ENCODE measurements at places on chromosomes 13 and 19.

- no peak for DNase-seq
These were observed 192.9 kb downstream of the KLF5 start for GRCh38 chr13:73251626-73252265.

GRCh38 chr19:58349590-58349989 is 3.7 kb downstream of the A1BG start:
- DNase-seq = no peak

GRCh38 chr13:112648966-112649690 is 40.7 kb upstream of the ATP11A start:
- DNase-seq = no peak

- no peak for DNase-seq
These were observed 16.3 kb upstream of the TCF3 start for GRCh38 chr19:1668486-1669270.

DNA sequence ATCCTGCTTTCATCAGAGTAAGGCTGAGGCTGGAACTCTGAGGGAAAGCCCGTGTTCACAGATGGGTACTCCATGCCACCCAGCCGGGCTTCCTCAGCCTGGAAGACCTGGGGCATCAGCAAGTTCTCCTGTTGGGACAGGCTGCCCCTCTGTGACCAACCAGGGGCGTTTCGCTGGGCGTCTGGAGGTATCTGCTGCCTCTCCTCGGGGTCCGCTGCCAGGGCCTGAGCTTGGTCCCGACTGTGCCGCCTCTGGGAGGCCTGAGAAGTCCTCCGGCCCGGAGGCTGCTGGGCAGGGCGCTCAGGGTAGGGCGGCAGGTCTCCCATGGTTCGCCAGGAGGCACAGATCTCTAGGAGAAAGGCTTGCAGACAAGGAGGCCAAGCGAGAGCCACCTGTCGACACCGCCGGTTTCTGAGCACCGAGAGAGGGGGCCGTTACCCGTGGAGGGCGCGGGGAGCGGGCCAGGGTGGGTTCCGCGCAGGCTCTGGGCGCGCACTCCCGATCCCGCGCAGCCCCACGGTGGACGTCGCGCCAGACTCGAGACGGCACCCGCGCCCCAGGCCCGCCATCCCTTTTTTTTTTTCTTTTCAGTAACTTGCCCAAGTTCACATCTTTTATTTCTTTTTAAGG is at the start of gene RSPH6A:
Gene RSPH6A, minus strand, starts transcription at position 458 of the 630 bp plus-strand sequence. Its CDS starts 132 bp downstream, at position 326.
- DNase-seq = no peak

DNA sequence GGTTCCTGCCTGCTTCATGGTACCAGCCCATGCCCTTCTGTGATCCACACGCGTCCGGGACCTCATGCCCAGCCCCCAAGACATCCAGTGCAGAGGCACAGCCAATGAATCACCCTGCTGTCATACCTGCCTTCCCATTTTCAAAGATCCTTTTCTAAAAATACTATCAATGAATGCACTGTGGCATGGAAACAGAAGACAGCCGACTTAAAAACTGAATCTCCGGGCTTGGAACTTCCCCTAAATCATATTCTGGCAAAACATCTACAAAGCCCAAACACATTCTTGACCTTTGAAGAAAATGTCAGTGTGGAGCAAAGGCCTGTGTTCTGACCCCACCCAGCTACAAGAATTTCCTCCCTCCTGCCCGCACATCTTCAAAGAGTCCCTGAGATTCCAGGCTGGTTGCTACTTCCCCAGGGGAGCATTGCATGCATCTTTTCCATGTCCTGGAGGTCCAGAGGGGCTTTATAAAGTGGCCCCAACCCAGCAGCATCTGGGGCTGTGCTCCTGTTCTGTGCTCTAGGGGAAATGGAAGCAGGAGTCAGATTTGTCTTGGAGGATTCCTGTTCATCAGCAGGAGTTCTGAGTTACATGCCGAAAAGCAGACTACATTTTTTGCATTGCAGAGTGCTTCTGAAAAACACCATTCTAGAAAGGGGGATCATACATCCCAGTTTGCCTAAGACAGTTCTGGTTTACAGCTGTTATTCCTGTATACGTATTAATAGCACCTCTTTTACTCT is 135.2 kb downstream of the USP12 start:
- DNase-seq = no peak

- no peak for DNase-seq
These were observed 362.4 kb downstream of the ENOX1 start for GRCh38 chr13:43424412-43424811.

DNA sequence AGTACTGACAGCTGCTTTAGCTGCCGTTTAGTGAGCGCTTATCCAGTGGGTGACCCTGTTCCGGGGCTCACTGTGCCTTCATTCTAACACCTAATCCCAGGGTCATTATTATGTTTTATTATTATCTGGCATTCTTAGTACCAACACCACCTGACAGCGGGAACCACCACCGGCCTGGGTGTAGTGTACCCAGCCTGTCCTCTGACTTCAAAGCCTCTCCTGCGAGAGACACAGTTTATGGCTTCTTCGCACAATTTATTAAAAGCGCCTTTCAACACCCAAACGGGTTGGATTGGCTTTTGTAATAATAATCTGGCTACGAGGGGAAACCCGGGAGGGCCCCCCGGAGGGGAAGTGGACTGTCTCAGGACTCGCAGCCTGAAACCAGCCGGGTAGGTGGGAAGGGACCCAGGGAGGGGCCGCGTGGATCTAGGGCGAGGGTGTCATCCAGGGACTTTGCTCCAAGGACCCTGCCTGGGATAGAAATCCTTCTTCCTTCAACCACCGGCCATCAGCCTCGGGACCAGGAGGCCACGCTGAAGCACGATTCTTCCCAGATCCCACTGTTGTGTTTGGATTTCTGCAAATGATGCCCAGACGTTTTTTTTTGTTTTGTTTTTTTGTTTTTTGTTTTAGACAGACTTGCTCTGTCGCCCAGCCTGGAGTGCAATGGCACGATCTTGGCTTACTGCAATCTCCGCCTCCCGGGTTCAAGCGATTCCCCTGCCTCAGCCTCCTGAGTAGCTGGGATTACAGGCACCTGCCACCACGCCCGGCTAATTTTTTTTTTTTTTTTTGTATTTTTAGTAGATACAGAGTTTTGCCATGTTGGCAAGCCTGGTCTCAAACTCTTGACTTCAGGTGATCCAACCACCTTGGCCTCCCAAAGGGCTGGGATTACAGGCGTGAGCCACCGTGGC is 1.6 kb upstream of the ZBTB7A start:
- no peak for DNase-seq

DNA sequence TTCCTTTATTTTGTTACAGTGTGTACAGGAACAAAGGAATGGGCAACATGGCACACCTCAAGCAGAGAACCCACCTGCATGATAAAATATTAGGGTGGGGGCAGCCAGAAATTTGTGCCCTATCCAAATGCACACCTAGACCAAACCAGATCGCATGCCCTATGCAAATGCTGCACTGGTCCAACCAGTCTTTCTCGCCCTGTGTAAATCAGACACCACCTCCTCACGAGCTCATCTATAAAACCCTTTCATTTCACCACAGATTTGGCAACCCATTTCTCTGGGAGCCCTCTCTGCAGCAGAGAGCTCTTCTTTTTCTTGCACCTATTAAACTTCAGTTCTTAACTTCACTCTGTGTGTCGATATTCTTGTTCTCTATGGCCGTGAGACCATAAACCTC is 1559.2 kb downstream of the SLITRK1 start:
- DNase-seq = no peak

DNA sequence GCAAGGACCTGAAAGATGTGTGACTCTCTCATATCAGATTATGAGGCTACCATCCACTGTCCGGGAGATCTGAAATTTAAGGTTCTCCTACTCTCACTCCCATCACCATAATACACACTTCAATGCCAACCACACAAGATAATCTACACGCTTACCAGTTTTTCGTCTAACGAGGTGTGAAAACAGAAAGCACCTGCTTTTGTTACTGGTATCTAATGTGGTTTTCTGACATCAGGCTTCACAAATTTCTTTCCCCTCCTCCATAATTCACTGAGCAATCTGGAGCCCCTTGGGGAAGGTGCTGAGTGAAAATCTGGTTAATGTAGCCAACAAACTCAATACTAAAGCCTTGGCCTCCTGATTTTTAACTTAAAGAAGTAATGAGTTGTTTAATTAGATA is 10.1 kb upstream of the LRCH1 start:
- no peak for DNase-seq

- no peak for DNase-seq
These were observed 195.8 kb downstream of the FOXO1 start for GRCh38 chr13:40470660-40471059.

GRCh38 chr13:67505376-67505775 is 275.2 kb upstream of the PCDH9 start:
- DNase-seq = no peak

DNA sequence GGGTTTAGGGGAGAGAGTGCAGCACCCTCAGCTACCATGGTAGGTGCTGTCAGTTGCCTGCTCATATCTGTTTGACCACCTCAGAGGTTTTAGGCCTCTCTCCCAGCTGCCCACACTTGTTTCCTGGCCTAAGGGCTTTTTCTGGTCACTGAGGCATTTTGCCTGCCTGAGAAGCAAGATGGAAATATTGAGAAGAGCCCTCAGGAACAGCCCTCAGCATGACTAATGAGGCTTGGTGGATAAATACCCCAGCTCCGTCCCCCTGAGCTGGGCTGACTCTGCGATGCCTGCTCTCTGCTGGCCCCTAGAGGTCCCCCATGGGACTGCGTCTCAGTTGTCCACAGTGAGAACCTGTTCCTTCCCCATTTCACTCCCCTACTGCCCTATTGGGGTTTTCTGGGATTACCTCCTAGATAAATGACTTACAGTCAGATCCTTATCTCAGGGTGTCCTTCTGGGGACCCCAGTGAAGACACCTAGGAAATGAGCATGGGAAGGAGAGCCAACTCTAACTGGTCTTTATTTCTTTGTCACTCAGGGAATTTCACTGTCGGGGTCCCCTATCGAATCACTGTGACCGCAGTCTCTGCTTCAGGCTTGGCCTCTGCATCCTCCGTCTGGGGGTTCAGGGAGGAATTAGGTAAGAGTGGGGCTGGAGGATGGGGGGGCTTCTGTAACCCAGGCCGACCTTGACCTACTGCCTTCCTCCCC is 13.3 kb downstream of the PALM3 start:
- no peak for DNase-seq

- no peak for DNase-seq
These were observed 263.3 kb downstream of the COG6 start for GRCh38 chr13:39918620-39919236.
